Ascending aorta (tissue), 2 donors: ENCODE measurements at places on chromosomes 5 and 9.

DNA sequence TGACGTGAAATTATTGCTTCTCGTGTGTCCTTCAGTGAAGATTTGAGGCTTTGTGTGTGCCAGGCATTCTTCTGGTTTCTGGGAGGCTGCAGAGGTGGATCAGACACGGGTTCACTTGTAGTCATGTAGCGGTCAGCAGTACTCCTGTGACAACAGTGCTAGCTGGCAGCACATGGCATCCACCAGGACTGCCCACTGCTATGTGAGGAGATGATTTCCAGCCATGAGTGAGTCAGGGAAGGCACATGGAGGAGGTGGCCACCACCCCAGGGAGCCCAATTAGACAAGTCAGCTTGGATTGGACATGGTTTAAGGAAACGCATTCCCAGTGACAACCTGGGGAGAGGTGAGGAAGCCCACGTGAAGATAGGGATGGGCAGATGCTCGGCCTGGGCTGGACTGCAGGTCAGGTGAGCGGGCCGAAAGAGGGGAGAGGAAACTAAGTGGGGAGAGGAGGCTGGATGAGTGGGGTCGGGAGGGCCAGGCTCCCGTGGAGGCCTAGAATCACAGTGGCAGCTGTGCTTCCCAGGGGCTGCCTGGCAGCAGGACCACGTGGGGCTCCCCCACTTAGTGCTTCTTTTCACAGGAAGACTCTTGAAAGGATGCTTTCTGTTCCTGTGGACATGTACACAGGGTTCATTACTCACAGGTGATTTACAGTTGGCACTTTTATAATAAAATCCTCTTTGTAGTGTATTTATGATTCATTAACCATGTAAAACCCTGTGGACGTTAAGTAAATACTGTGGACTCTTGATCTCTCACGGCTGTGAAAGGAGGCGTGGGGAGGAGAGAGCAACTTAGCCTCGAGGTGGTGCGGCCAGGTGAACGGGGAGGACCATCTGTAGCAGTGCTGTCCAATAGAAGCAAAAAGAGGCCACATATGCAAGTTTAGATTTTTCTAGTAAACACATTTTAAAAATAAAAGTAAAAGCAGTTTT, 80.0 kb upstream of the OTULINL start:
- no peak for DNase-seq

- no peak for DNase-seq
Observed at GRCh38 chr9:37836386-37836785, 35.8 kb downstream of the DCAF10 start.

GRCh38 chr9:136058084-136058483, 37.0 kb downstream of the NACC2 start:
- no peak for DNase-seq

DNA sequence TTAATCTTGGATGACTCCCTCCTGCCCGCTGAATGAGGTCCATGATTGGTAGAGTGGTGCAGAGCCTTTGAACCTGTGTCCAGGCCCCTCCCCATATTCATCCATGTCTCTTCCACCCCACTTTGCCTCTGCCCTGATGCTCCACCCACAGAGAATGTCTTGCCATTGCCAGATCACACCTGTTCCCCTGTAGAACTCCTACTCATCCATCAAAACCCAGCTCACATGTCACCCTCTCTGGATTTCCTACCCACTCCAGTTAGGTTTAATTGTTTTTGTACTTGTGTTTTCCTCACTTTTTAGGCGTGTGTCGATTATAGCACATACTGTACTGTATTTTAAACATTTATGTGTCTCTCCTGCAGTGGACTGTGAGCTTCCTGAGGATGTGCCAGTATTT, 107.0 kb upstream of the CTSL start:
- DNase-seq, result no peak

DNA sequence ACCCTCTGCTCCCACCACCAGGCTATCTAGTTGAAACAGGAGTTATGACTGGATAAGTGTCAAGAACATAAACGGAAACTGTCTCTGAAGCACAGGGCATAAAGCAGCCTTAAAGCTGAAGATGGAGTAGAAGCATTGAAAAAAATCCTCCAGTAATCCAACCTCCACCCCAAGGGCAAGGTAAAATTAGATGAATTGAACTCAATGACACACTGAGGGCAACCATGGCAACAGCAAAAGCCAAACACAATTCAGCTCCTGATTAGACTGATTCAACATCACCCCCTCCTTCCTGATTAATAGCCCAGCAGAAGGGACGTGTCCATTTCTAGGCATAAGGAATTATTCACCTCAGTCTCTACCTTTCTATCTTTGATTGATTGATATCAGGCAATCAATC, 183.2 kb upstream of the MAP3K1 start:
- DNase-seq, result no peak

DNA sequence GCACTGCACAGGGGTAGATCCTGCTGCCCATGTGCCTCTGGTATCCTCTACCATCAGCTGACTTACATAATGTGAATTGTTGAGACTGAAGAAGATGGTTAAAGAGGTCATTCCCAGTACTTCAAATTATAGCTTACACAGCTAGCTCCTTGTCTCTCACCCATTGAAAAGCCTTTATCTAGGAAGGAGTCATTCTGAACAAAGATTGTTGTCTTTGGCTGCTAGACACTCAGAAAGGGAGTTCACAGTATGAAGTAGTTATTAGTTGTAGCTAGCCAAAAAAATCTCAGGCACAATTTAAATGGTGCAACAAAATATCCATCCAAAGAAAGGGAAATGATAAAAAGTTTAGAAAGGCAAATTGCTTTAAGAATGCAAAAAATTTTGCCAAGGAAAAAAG, 102.0 kb upstream of the NREP start:
- DNase-seq, result no peak

DNA sequence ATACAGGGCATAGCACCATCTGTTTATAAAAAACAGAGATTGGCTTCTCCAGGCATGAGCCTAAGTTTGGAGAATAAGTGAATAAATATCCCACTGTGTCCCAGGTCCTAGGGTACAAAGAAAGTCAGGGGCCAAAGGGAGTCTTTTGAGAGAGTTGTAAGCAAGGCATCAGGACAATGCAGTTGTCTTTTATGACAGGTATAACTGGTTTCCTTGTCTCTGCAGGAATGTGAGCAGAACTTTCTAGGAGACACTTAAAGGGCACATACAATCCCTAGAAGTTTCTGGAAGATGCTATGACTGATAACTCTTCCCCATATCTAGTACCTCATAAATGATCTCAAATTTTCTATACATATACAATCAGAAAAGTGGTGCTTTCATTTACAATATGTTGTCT, 245.6 kb upstream of the RGMB start:
- no peak for DNase-seq

DNA sequence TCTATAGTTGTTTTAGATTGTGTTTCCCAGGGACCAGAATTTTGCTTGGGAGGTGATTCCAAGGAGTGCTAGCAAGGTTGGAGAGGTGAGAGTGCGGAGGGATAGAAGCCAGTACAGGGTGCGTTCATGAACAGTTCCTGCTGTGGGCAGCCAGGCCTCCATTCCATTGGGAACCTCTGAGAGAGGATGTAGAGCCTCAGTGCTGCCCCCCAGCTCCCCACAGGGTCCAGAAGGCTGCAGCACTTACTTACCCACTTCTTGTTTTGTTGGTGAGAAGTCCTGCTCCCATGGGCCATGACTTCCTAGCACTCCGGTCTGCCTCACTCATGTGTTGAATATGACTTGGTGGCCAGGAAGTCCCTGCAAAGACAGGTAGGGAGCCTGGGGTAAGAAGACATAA, 128.2 kb upstream of the GAS1 start:
- DNase-seq, result no peak

GRCh38 chr5:77117161-77117560, 30.1 kb upstream of the ZBED3 start:
- no peak for DNase-seq

DNA sequence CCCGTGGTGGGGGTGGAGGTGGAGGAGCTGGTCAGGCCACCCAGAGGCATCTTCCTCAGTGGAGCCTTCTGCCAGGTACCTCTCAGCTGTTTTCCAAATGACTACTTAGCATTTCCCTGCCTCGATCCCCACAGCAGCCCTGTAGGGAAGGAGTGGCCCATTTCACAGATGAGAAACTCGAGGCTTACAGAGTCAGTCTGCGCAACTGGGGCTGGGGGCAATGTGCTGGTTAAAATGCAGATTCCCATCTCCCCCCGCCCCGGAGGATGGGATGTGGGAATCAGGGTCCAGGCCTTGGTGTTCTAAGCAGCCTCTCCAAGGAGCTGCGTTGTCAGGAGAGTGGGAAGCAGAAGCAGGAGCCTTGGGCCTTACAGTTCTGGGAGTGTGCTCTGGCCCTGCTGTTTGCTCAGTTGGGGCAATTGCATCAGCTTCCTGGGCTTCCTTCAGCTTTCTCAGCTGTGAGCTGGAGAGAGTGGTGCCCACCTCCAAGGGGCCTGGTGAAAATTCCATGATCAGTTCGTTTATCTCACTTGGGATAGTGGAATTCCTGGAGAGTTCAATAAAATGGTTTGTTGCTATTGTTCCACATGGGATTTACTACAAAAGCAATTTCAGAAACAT, 19.4 kb downstream of the ERGIC1 start:
- DNase-seq, result no peak

GRCh38 chr5:82784521-82784920, 292.7 kb downstream of the TMEM167A start:
- no peak for DNase-seq

- no peak for DNase-seq
Observed at GRCh38 chr5:93592883-93593282, 9.9 kb downstream of the NR2F1 start.

GRCh38 chr5:175873088-175873454, 1.7 kb downstream of the CPLX2 start:
- no peak for DNase-seq

DNA sequence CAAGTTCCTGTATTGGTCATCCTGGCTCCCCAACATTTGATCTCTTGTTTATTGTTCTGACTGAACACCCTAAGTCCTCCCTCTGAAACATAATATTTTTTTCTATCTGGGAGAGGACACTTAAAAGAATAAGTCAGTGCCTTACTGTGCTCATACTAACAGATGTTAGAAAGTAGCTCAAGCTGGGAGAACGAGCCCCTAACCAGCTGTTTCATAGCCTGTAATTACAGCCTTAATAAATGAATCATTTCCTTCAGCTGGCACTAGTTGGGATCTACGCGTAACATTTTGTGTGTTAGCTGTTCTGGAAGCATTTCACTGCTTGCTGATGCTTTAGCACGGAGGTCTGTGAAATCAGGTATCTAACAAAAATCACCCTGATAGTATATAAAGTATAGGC, 345.9 kb upstream of the RIOK2 start:
- DNase-seq, result no peak

GRCh38 chr9:95741631-95742030, 133.9 kb upstream of the ERCC6L2 start:
- DNase-seq, result no peak

DNA sequence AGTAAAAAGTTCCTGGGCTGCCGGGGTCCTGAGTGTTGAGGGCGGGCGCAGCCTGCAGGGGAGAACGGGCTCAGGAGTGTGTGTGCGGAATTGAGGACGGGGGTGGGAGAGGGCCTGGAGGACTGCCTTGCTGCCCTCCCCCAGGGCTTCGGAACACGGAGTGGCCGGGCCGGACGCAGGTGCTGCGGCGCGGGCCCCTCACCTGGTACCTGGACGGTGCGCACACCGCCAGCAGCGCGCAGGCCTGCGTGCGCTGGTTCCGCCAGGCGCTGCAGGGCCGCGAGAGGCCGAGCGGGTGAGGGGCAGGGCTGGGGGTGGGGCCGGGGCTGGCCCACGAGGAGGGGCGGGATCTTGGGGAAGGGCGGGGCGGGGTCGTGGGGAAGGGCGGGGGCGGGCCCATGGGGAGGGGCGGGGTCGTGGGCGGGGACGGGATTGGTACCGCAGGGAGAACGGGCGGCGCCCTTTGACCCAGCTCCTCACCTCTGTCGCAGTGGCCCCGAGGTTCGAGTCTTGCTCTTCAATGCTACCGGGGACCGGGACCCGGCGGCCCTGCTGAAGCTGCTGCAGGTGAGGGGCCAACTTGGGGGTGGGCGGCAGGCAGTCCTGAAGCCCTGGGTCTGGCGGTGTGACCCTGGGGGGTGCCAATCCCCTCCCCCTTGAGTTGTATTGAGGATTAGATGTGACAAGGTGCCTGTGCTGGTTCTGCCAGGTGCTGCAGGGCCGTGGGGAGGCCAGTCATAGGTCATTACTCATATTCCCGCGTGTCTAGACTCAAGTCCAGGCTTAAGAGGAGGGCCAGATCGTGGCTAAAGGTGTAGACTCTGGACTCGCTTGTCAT, 7.1 kb downstream of the FPGS start:
- DNase-seq, result no peak

GRCh38 chr9:123999661-124000060, 11.9 kb upstream of the LHX2 start:
- no peak for DNase-seq

- DNase-seq, result no peak
Observed at GRCh38 chr5:156815988-156816599, 34.0 kb upstream of the PPP1R2B start.

DNA sequence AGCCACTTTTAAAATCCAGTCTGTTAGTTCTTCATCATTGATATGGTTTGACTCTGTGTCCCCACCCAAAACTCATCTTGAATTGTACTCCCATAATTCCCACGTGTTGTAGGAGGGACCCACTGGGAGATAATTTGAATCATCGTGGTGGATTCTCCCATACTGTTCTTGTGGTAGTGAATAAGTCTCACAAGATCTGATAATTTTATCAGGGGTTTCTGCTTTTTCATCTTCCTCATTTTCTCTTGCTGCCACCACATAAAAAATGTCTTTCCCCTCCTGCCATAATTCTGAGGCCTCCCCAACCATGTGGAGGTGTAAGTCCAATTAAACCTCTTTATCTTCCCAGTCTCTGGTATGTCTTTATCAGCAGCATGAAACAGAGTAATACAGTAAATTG, 26.9 kb upstream of the SH3TC2 start:
- no peak for DNase-seq

DNA sequence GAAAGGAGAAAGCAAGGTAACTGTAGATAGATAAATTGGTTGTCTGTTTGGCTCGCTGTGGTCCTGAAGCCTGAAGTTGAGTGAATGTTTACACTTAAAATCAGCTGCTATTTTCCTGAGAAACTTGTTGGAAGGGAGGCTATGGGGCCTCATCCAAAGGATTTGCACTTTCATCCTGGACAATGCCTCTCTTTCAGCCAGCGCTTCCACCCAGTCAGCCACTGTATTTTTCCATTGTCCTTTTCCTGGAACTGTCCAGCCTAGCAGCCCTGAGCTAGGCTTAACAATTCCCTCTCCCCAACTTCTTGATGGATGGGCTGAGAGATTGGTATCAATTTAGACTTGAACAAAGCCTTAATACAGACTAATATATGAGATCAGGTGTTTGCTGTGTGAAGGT, 429.2 kb downstream of the DMAC1 start:
- DNase-seq, result no peak

DNA sequence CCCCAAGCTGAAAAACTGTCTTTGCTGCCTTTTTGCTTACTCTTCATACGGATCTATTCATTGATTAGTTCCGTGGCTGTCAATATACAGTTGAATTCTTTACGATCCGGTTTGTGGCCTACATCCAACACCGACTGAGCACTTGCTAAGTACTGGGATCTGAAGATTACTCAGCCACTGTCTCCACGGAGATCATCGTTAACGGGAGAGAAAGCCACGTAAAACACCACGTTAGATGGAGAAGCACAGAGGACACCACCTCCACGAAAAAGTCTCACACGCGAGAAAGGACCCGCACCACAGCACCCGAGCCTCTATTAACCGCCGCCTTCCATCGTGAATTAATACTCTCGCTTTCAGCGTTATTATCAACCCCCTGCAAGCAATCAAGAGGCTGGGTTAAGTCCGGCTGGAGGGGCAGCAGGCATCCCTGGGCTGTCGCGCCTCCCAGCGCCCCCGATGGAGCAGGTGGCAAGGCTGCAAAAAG, 650 bp downstream of the ELP1 start:
- DNase-seq, result no peak
